Activated CD8-positive, alpha-beta memory T cell treated with anti-CD3 and anti-CD28 coated beads for 48 hours (primary cell): ENCODE measurements at places on chromosomes 16 and 17.
A peak's percentile ranks its signal among the peaks of the same experiment; 100 is the strongest.

GRCh38 chr17:74097450-74098135 is 105.9 kb upstream of the RPL38 start:
- DNase-seq, result no peak

DNA sequence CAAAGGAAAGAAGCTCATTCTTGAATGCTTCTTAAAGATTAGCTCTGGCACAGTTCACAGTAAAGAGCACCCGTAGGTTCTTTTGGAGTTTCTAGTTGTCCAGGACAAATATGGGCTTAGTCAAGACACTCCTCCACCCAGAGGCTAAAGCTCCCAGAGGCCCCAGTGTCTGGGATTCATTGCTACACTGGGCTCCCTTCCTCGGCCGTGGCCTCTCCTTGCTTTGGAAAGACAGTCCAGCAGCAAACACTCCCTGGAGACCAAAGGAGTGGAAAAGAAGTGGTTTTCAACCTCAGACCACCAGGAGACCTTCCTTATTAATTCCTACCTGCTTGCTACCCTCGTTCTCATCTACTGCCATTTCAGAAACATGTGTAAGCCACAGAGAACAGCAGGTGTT is 17.1 kb downstream of the PHB1 start:
- DNase-seq, result no peak

DNA sequence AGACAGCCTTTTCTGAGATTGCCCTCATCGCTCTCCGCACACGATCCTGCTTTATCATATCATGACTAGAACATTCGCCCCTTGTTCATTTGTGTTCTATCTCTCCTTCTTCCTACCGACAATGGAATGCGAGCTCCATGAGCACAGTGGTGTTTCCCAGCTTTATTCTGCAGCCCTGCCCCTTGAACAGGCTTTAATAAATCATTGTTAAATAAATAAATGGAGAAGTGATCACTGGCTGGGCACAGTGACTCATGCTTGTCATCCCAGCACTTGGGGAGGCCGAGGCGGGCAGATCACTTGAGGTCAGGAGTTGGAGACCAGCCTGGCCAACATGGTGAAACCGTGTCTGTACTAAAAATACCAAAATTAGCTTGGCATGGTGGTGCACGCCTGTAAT is 1063.3 kb upstream of the EEF2KMT start:
- no peak for DNase-seq

DNA sequence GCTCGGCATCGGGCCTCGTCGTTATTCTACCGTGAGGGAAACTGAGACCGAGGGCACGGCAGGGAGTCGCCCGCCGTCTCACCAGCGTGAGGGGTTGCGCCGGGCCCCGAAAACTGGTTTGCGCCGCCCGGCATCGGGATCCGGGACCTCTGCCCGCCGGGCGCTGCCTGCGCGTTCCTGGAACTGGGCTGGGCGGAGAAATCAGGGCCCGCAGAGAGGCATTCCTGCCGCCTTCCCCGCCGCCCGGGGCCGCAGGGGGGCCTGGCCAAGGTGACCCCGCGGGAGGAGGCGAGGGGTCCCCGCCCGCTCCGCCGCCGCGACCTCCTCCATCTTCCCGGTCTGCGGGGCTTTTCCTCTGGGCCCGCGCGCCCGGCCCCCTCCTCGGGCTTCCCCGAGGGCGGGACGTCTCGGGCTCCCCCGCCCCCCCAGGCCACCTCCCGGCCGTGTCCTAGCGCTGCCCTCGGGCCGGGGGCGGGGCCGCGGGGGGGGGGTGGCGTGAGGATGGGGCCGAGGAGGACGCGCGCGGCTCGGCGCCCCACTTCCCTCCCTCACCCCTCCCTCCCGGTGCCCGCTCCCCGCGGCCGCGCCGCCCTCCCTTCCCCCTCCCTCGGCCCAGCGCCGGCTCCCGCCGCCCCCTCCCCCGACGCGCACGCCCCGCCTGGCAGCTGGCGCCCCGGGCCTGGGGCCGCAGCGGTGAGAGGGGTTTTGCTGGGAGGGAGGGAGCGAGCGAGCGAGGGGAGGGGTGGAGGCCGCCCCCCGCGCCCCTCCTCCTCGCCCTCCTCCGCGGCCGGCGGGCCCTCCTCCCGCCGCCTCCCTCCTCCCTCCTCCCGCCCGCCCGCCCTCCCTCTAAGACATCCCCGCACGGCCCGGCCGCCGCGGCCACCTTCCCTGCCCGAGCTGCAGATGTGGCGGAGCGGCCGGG is at the start of gene GLIS2:
Gene GLIS2, plus strand, starts transcription at position 882 of the 922 bp plus-strand sequence. CDS start 16,214 bp downstream, outside the sequence.
- no peak for DNase-seq

GRCh38 chr16:86067516-86067915 is 168.6 kb downstream of the IRF8 start:
- no peak for DNase-seq

- no peak for DNase-seq
Measured at GRCh38 chr16:73286346-73287267, 238.7 kb upstream of the ZFHX3 start.

DNA sequence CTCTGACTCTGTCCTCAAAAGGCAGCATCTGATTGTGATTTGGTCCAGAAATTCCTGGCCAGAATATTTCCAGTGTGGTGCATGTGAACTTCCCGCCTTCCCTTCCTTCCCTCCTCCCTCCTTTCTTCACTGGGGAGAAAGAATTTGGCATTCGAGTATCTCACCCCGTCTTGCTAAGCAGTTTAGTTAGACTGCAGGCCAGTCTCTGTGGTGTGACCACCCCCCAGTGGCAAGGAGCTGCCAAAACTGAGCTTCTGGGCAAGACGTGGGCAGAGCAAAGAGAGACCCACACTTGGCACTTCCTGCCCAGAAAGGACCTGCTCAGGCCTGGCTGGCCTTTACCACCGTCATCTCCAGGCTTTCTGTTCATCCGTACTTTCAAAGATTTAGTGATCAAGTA is 36.4 kb downstream of the SNX20 start:
- no peak for DNase-seq

- no peak for DNase-seq
Measured at GRCh38 chr17:62876673-62877405, 68.7 kb upstream of the MARCHF10 start.

DNA sequence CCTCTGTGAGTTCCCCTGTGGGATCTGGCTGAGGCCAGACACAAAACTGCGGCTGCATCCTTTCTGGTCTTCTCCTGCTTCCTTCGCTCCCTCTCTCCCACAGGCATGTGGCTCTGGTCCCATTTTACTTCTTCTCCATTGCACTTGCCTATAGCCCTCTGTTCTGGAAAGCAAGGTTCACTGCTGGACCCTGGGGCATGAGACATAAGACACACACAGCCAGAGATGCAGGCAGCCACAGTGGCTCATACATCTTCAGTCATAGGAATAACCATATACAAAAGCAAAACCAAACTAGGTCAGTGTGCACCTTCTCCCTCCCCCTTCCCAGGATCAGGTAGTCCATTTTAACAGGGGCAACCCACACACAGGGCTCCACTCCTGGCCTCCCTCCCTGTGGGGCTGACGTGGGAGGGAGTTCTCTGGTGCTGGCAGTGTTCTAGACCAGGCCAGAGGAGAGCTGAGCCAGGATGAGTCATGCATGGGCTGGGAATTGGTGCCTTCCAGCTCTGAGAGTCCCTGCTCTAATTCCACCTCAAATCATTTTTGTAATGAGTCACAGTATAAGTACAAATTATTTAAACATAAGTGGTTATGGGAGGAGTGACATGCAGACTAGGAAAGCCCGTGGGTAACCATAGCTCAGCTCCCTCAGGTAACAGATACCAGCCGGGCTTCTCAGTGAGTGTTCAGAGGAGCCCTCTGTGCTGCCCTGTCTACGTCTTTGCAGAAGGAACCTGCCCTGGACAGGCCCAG is 58.0 kb downstream of the ASIC2 start:
- no peak for DNase-seq

DNA sequence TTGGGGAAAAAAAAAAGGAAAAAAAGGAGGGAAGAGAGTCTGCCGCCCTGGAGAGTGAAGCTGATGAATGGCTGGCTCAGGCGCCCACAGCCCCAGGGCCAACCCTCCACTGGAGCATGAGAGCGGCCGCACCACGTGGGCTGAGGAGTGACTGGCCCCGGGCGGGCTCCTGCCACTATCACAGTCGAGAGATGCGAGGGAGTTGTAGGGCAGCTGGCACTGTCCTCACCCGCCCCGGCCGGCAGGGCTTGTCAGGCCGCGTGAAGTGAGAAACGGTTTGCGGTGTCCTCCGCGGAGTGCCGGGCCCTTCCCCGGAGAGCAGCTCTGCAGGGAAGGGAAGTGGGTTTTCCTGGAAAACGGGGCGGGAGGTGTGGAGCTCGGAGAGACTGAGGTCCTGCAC is 45.9 kb downstream of the JPH3 start:
- no peak for DNase-seq

DNA sequence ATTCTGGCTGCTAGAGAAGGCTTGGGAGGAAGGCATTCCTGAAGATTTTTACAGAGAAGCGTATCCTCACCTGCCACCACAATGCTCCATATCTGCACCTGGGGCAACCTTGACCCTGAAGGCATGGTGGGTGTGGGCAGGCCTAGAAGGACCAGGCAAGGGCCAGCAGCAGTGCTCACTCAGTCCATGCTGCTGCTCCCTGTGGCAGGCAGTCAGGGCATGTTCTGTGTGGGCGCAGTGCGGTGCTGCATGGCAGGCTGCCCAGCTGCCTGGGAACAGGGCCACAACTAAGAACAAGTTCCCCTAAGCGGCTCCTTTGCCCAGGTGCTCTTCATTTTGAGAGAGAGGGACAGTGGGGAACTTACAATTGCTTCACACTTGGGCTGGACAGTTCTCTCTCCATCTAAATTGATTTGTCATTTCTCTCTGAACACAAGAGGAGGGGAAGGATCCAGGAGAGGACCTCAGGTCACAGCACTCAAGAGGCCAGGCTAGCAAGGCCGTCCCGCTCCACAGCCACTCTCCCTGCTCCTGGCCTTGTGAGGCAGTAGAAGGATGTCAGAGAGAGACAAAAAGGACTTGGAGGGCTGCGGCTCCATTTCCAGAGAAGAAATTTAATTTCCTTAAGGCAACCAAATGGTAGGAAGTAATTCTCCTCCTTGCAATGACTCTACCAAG is 158.8 kb downstream of the AATF start:
- DNase-seq, result no peak

DNA sequence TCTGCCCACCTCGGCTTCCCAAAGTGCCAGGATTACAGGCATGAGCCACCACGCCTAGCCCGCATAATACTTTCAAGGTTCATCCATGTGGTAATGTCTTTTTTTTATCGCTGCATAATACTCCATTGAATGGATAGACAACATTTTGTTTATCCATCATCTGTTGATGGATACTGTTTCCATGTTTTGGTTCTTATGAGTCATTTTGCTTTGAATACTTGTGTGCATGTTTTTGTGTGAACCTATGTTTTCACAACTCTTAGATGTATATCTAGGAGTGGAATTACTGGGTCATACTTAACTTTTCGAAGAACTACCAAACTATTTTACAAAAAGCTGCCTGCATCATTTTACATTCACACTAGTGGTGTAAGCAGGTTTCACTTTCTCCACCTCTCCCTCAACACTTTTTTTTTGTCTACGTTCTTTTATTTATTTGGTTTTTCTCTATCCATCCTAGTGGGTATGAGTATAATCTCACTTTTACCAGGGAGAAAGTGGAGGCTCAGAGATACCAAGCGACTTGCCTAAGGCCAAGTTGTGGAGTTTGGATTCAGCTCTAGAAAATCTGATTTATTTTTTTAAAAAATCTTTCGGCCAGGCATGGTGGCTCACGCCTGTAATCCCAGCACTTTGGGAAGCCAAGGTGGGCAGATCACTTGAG is 151.2 kb downstream of the CMIP start:
- no peak for DNase-seq

DNA sequence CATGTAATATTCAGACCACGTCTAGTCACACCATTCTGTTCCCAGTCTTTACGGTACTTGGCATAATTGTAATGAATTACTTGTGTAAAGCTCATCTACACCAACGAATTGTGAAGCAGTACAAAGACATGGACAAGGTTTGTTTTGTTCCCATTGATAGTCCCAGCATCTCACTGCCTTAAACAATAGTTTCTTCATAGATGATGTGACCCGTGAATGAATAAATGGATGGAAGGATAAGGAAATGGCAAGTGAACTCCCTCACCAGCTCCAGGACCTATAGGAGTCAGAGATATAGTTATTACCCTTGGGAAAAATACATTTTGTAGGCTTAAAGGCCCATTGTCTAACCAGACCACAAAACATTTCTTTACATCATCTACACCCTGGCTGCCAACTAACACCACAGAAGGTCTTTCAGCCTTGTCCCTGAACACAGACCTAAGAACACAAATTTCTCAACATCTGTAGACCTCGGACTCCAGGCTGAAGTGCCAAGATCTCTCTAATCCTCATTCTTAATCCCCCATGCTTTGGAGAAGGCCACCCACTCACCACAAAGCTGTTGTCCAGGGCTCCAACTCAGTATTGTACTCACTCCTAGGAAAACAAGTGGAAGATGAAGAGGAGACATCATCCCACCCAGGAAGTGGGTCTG is 38.2 kb downstream of the MAF start:
- DNase-seq, result no peak

GRCh38 chr16:4319454-4320421 is 3.9 kb downstream of the GLIS2 start:
- DNase-seq, result peak; percentile 51

DNA sequence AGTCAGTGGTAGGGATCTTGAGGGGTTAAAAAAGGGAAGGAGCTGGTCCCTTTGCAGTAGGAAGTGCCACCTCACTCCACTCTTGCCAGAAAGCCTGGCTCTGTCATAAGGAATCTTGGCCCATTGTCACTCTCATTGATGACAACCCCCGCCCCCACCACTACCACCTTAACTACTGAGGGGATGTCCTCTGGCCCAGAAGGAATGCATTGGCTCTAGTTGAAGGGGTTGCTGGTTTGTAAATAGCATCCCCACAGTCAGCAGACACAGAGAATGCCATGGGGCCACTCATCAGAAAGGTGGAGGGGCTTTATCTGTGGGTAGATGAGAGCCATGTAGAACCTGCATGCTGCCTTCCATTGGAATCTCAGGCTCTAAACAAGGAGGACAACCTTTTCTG is 316.2 kb downstream of the WWOX start:
- DNase-seq, result no peak

DNA sequence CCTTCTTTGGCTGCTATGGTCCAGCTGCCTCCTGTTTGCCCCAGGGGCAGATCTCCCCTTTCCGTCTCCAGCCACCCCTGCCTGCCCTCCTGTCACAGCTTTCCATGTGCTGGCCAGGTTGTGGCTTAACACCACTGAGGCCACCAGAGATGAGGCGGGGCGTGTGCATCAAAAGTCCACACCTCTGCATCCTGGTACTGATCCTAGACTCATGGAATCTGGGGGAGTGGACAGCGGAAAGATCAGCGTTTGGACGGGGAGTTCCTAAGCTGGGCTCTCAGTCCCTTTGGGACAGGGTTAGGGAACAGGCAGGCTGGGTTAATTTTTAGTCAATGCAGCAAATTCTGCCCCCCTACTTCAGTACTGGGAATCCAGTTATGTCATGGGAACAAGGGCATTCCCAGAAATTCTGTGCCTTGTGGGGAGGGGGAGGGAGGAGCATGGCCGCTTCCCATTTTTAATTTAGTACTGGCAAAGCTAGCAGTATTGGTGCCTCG is 3.9 kb downstream of the IGFBP4 start:
- no peak for DNase-seq

GRCh38 chr17:37430051-37430627 is 23.5 kb downstream of the TADA2A start:
- no peak for DNase-seq

DNA sequence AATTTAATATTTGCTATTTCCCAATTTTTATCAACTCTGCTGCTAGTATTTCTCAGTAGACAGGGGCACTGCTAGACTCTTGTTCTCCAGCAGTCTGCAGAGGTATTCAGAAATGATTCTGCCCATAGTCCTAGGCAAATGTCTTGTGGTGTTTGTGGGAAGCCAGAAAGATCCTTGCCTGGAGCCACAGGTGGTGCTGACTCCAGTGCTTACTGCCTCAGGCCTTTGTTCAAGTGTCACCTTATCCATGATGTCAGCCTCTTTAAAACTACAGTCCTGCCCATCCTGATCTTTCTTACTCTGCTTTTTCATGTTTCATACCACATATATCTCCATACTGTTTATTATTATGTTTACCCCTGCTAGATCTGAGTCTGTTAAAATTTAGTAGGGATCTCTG is 26.5 kb downstream of the ZSWIM7 start:
- DNase-seq, result no peak
